Upper lobe of left lung (tissue), 6 donors: ENCODE measurements at places on chromosomes 11 and 22. TPM values are rescaled to one million over a fixed set of nuclear protein-coding genes. Genes with fewer than 3 reads are reported as not detected.
A peak's percentile ranks its signal among the peaks of the same experiment; 100 is the strongest.

DNA sequence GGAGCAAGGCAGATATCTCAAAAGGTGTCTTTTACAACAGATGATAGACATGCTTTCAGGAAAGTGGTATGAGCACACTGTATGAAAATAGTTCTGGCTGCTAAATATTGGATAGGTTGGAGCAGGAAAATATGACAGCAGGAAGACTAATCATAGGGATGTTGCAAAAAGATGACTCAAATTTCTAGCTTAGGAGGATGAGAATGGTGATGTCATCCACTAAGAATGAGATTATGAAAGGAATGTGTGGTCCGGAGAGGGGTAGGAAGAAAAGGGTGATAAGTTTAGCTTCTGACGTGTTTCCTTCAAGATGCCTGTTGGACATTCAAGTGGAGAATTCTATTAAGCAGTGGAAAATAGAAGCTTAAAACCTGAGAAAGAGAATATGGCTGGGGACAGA lies 46.4 kb downstream of the RCN1 start:
- no peak overlapping the region for H3K27ac ChIP-seq
- H3K27me3 ChIP-seq, result no peaks in the 10 kb centered on the region
- H3K4me3 ChIP-seq, result no peak overlapping the region
- H3K36me3 ChIP-seq, result no peaks in the 10 kb centered on the region
- H3K4me1 ChIP-seq, result no peaks in the 10 kb centered on the region
- no peak for DNase-seq

GRCh38 chr11:1651411-1651980 lies 21.9 kb downstream of the KRTAP5-5 start:
- no peak for DNase-seq
- no peak overlapping the region for H3K27ac ChIP-seq
- no peaks in the 10 kb centered on the region for H3K27me3 ChIP-seq
- H3K36me3 ChIP-seq, result no peaks in the 10 kb centered on the region

GRCh38 chr11:42407341-42407740 lies 904.5 kb upstream of the API5 start:
- H3K27me3 ChIP-seq, result no peaks in the 10 kb centered on the region
- H3K27ac ChIP-seq, result no peak overlapping the region
- H3K36me3 ChIP-seq, result no peaks in the 10 kb centered on the region
- DNase-seq, result no peak
- H3K4me3 ChIP-seq, result no peak overlapping the region

DNA sequence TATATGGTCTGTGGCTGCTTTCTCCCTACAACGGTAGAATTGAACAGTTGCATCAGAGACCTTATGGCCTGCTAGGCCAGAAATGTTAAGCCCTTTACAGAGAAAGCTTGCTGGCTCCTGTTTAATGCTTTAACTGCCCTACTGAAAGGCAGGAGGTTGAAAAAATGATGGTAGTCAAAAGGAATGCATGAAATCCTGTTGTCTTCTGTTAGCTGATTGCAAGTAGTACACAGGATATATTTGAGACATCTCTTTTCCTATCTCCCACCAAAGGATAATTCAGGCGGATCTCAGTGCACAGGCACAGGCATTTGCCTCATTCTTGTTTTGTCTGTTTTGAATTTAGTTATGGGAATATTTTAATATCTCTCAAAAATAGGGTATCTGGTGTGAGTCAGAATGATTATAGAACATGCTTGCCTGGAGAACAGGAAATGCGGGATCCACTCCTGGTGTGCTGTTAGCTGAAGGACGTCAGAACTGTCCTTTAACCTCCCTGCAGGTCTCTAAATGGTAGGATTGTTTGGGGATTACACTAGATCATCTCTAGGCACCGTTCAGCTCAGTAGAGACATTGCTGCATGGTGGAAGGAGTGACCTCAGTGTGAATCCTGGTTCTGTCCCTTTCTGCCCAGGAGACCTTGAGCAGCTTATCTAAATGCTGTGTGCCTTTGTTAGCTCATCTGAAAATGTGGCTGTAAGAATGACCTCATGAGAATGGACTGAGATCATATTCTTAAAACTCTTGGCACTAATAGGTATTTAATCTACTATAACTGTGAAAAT lies 49.5 kb downstream of the PACS1 start:
- no peaks in the 10 kb centered on the region for H3K27me3 ChIP-seq
- peaks cover 39% of the 10 kb centered on the region for H3K4me1 ChIP-seq
- no peak overlapping the region for H3K4me3 ChIP-seq
- no peak for DNase-seq
- no peaks in the 10 kb centered on the region for H3K36me3 ChIP-seq

DNA sequence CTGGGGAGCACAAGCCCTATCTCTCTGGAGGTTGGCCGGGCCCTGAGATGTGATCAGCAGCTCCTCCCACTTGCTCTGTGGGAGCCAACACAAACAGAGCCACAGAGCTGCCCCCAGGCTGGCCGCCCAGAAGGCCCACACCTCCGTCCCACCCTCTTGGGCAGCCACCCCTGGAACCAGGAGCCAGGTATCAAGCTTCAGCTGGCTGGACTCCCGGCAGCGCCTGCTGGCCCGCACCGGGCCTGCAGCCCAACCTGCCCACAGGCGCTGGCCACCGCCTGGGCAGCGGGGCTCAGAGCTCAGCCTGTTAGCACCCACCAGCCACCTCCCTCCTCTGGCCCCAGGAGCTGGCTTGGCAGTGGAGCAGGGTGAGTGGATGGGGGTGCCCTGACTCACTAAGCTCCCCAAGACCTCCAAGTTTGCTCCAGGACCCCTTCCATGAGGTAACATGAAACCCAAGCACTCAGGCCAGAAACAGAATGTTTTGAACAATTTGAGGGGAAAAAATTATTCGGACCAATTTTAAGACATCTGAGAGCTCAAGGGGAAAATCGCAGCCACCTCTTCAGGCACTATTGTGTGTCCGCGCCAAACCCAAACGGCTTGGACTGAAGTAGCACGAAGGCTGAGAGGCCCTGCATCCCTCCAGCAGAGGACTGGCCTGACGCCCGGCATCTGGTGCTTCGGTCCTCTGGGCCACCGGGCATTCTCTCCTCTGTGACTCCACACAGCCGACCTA lies 450.8 kb downstream of the SOX6 start:
- no peak overlapping the region for H3K4me3 ChIP-seq
- H3K4me1 ChIP-seq, result peaks cover 9% of the 10 kb centered on the region
- DNase-seq, result no peak
- H3K36me3 ChIP-seq, result no peaks in the 10 kb centered on the region
- no peak overlapping the region for H3K27ac ChIP-seq

- H3K27me3 ChIP-seq, result no peaks in the 10 kb centered on the region
- no peak for DNase-seq
- H3K4me3 ChIP-seq, result peak overlapping the region; percentile 61
- H3K36me3 ChIP-seq, result no peaks in the 10 kb centered on the region
Observed at GRCh38 chr22:36253523-36254490, 874 bp downstream of the APOL1 start.

GRCh38 chr11:17351172-17351509 lies 459 bp upstream of the NCR3LG1 start:
- no peak overlapping the region for H3K27ac ChIP-seq
- no peaks in the 10 kb centered on the region for H3K27me3 ChIP-seq
- H3K36me3 ChIP-seq, result no peaks in the 10 kb centered on the region
- peaks cover 14% of the 10 kb centered on the region for H3K4me1 ChIP-seq

DNA sequence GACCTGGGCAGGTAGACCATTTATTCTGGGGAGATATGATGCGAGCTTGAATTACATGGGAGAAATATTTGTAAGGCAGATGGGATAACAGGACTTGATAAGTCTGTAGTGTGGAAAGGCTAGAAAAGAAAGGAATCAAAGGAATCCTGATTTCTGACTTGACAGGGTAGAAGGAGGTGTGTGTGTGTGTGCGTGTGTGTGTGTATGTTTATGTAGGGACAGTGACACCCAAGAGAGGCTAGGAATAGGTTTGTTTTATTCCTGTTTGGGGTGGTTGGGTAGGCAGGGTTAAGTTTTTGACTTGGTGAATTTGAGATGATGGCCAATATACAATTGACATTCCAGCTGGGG lies 390 bp upstream of the HTATIP2 start:
- no peaks in the 10 kb centered on the region for H3K27me3 ChIP-seq
- H3K4me1 ChIP-seq, result peaks cover 30% of the 10 kb centered on the region
- H3K4me3 ChIP-seq, result no peak overlapping the region
- H3K36me3 ChIP-seq, result no peaks in the 10 kb centered on the region
- DNase-seq, result no peak

- H3K27ac ChIP-seq, result no peak overlapping the region
- no peaks in the 10 kb centered on the region for H3K4me1 ChIP-seq
- no peaks in the 10 kb centered on the region for H3K36me3 ChIP-seq
Observed at GRCh38 chr11:132222345-132222744, 851.9 kb downstream of the NTM start.

DNA sequence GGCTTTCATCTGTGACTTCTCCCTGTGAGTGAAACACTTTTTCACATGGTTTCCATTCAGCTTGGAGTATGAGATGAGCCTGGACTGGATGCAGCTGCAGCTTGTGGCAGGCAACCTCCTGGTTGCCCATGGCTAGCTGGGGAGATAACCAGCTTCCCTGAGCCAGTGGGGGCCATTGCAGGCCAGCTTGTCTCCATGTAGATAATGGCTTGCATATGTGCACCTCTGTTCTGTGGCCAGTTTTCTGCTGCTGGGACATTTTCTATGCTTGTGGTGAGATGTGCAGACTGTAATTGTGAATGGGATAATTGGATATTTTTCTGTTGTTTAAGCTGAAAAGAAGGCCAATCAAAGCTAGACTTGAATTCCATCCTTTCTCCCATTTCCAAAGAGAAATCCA lies 38.5 kb downstream of the INSC start:
- H3K27ac ChIP-seq, result no peak overlapping the region
- H3K4me1 ChIP-seq, result no peaks in the 10 kb centered on the region
- H3K4me3 ChIP-seq, result no peak overlapping the region

- H3K4me3 ChIP-seq, result no peak overlapping the region
- H3K4me1 ChIP-seq, result no peaks in the 10 kb centered on the region
- H3K27me3 ChIP-seq, result no peaks in the 10 kb centered on the region
- H3K27ac ChIP-seq, result no peak overlapping the region
- H3K36me3 ChIP-seq, result no peaks in the 10 kb centered on the region
Observed at GRCh38 chr22:48434868-48435250, 1392.8 kb downstream of the BRD1 start.

- H3K4me1 ChIP-seq, result peaks cover 4% of the 10 kb centered on the region
- DNase-seq, result no peak
- H3K36me3 ChIP-seq, result no peaks in the 10 kb centered on the region
- H3K27ac ChIP-seq, result peak overlapping the region; percentile 36
- H3K4me3 ChIP-seq, result no peak overlapping the region
Observed at GRCh38 chr11:61757213-61757862, 4.9 kb downstream of the MYRF start.

DNA sequence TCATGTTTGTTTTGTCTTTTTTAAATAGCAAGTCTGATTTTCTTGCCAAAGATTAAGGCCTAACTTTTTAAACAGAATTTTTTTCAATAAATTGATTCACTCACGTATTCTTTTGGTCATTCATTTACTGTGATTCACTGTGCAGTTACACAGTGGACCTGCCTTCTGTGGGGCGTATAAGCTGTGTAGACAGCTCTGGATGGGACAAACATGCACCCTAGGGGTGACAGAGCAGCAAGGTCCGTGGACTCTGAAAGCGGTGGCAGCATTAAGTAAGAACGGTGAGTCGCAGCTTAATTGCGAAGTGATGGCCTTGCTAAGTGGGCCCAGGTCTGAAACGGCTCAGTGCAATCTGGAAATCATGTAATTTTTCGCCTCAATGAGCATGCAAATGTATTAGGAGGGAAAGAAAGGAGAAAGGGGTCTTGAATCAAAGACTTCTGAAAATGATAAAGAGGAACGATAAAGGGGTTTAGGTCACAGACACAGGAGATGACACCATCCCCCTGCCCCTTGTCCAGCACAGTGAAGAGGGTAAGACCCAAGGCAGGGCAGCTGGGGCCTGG lies 113.1 kb downstream of the SPATA19 start:
- no peaks in the 10 kb centered on the region for H3K27me3 ChIP-seq
- H3K27ac ChIP-seq, result no peak overlapping the region

DNA sequence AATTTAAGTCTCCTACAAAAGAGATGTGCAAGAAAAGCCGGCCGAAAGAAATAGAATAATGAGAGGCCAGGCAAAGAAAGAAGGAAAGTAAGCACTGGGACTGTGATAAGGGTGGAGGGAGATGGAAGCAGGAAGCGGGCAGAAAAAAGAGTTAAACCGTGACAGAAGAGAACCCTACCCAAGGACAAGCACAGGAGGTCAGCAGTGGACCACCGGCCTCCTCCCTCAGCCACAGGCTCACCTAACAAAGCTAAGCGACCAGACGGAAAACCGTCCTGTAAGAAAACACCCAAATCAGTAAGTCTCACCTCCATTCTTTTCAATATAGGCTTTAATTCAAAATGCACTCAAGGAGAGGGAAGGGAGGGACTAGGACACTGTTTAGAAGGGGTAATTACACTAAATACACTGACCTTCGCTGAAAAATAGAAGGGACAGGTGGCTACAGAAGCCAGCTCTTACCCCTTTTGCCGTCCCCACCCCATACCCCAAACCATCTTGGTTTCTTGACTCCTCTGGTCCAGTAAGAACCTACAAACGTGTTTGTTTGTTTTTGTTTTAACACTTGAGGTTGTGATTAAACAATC lies 1.9 kb downstream of the FAM181B start:
- H3K4me1 ChIP-seq, result peaks cover 14% of the 10 kb centered on the region
- no peak overlapping the region for H3K27ac ChIP-seq
- H3K27me3 ChIP-seq, result peaks cover 2% of the 10 kb centered on the region

- no peaks in the 10 kb centered on the region for H3K36me3 ChIP-seq
- H3K4me1 ChIP-seq, result no peaks in the 10 kb centered on the region
- no peak overlapping the region for H3K27ac ChIP-seq
- DNase-seq, result no peak
- no peak overlapping the region for H3K4me3 ChIP-seq
Observed at GRCh38 chr11:36093548-36093947, 149.7 kb downstream of the LDLRAD3 start.

DNA sequence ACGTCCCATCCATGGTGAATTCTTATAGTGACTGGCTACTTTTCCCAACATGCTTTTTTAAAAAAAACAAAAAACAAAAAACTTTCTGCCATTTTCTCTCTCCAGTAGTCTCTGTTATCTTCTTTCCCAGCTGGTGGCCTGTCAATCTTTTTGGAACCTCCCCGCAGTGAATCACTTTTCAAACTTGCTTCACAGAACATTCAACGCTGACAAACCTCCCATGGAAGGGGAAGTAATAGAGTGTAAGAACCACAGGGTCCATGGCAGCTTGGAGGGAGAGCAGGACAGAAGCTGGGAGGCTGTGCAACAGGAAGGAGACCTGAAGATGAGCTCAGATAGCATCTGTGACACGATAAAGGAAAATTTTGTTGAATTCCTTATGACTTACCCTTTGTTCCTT lies 9.8 kb upstream of the CECR2 start:
- H3K27me3 ChIP-seq, result no peaks in the 10 kb centered on the region
- no peak for DNase-seq
- no peaks in the 10 kb centered on the region for H3K36me3 ChIP-seq

VSIG10L2 gene
- not detected for total RNA-seq

SLC22A8 gene
- total RNA-seq, result not detected

SYT7 gene
- 4.5 TPM for total RNA-seq

DDI1 gene
- not detected for total RNA-seq

SCUBE1 gene
- total RNA-seq, result 19.2 TPM

SPINDOC gene
- 22.5 TPM for total RNA-seq

SMDT1 gene
- 29.3 TPM for total RNA-seq
